ENCODE measurements at places on chromosomes 12 and 14.

GRCh38 chr12:106080041-106080790, 58.5 kb downstream of the NUAK1 start:
- no peak for DNase-seq

DNA sequence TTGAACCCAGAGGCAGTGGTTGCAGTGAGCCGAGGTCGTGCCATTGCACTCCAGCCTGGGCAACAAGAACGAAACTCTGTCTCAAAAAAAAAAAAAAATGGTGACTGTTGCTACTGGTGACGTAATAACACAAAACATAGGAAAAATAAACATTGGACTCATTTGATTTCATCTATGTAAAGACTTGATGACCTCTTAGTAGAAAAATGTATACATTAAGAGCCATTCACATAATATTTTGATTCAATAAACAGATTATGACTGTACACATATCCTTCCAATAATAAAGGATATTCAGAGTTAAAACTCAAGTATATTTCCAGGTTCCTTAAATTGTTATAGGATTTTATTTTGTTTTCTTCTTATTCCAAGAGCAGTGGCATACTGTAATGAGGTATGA, 65.7 kb upstream of the AEBP2 start:
- DNase-seq = no peak

- DNase-seq = no peak
Observed at GRCh38 chr14:60509438-60510253, 700 bp downstream of the SIX6 start.

DNA sequence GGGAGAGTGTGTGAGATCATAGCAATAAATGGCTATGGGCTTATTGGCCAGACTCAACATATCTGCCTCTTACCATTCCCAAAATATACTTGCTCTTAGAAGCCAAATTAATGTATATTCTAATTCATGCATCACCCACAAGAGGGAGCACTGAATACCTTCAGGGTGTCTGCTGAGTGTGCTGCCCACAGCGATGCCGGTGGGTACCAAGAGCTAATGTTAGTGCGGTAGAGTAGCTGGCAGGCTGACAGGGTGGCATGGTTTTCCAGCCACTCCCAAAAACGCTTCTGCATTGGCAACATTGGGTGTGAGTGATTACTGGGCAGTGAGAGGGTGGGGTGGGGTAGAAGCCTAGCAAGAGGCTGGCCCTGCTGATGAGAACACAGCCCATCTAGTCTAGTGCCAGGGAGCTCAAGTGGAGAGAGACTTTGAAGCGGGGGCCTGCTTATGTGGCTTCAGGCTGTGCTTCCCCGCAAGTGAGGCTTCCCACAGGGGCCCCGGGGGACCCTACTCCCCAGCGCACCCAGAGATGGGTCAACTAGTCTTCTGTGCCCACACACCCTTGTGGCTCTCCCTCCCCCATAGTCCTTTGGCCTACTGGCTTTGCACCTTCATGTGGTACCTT, 9.2 kb upstream of the PLEKHD1 start:
- peak; percentile 2 for DNase-seq

DNA sequence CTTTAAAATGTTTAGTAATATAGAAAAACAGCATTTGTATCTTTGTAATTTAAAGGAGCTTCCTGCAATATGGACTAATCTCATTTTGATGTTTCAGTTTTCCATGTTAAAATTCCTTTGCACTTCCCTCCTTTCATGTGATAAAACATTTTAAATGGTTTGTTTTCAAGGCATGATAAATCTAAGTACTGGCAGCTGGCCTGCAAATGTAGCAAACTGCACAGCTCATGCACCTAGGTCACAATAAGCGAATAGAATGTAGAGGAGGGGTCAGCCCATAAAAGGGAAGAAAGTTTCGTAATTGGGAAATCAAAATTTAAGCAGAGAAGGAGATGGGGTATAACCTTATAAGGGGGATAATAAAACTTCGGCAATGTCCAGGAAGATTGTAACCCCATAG, 80.0 kb upstream of the KCNH3 start:
- no peak for DNase-seq

GRCh38 chr12:54988402-54989054, 4.0 kb upstream of the TESPA1 start:
- peak; percentile 46 for DNase-seq

DNA sequence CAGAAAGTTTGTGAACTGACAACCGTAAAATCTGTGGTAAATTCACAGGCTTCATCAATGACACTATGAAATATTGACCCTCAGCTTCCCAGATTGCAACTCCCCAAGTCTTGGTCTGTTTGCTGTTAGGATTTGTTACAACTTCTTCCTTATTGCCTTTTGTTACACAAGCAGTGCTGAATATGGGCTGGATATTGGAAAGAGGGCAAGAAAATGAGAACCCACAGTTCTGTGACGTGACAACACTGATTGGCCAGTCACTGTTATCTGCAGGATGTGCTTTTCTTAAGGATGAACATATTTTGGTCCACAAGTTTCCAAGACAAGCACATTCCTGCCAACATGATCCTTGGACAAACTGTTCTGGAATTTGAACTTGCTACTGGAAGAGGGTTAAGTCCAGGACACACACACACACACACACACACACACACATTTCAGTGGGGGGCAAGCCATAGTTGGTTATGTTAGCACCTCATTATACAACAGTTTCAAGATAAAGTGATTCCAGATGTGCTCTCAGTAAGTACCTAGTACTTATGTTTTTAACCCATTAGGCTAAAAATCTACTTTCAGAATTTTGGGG, 16.6 kb upstream of the SLC38A2 start:
- no peak for DNase-seq

GRCh38 chr12:1933342-1934051, 15.0 kb upstream of the CACNA2D4 start:
- DNase-seq = no peak

DNA sequence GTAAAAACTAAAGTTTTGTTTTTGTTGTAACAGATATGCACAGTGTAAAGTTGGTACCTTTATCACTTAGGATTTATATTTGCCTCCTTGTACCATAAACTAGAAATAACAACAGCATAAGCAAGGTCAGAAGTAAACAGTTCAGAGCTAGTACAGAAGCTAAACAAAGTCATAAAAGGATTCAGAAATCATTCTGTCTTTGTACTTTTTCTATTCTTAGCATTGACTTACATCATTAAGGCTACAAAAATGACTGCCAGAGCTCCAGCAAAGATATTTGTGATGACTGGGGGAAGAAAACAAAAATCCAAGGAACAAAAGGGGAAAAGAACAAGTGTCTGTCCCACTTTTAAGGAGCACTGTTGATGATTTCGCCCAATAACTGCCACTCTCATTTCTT, 347.2 kb downstream of the CCDC91 start:
- no peak for DNase-seq

GRCh38 chr14:95196268-95196667, 38.9 kb upstream of the DICER1 start:
- DNase-seq = no peak

GRCh38 chr12:107906707-107907106, 132.2 kb downstream of the ASCL4 start:
- DNase-seq = no peak

DNA sequence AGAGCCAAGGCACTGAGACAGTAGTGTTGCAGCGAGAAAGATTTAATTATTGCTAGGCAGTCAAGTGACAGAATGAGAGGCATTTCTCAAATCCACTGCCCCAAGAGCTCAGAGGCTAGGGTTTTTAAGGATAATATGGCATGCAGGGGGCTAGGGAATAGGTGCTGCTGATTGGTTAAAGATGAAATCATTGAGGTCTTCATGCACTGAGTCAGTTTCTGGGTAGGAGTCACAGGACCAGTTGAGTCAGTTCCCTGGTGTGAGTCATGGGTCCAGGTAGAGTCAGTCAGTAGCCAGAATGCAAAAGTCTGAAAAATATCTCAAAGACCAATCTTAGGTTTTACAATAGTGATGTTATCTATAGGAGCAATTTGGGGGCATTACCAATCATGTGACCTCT, 323.8 kb downstream of the RGS6 start:
- no peak for DNase-seq

GRCh38 chr14:40133463-40133862, 701.2 kb upstream of the FBXO33 start:
- DNase-seq = no peak

GRCh38 chr12:120959111-120959878, 19.0 kb upstream of the HNF1A start:
- DNase-seq = no peak

GRCh38 chr12:5524769-5525436, 93.0 kb downstream of the NTF3 start:
- DNase-seq = no peak

DNA sequence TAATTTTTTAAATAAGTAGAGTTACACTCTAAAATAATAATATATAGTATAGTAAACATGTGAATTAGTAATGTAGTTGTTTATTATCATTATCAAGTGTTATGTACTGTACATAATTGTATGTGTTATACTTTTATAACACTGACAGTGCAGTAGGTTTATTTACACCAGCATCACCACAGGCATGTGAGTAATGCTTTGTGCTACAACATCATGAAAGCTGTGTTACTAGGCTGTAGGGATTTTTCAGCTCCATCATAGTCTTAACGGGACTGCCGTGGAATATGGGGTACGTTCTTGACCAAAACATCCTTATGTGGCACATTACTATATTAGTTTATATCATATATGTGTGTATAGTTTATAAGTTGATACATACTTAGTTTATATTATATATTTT, 8.6 kb downstream of the FNTB start:
- DNase-seq = no peak

DNA sequence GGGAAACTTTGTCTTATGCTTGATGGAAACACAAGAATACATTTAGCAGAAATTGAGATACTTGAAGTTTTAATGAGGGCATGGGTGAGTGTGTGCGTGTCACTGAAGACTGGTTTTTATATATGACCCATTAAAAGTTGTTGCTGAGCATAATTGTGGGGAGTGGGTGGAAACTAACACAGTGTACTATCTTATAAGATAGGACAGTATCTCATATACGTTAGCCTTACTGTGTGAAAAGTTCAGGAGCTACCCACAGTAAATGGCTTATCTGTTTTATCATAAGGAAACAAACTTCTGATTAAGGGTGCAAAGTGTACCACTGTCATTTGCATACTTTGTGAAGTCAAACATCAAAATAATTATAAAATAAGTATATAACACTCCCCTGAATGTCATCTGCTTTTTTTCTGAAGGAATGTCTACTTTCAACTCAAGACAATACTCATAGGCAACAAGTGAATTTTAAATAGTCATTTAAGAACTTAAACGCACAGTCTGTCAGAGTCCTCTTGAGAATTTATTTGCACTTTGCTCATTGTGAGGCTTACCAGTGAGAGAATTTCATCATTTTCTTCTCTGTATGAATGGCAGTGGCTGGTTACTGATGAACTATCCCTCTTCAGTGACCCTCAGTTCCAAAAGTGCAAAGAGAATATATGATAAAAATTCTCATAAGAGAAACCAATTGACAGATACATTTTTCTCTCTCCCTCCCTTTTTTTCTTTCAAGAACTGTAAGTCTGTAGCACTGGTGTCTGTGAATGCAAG, 4.2 kb downstream of the PDE3A start:
- DNase-seq = no peak

All from SHP77 treated with DMSO at 0.1 percent for 48 hours (cell line).